ENCODE measurements at places on chromosomes 5 and 9. TPM values are rescaled to one million over a fixed set of nuclear protein-coding genes. Genes with fewer than 3 reads are reported as not detected.

GRCh38 chr9:137502008-137502911, 43.1 kb upstream of the NSMF start:
- peak; percentile 65 for DNase-seq

DNA sequence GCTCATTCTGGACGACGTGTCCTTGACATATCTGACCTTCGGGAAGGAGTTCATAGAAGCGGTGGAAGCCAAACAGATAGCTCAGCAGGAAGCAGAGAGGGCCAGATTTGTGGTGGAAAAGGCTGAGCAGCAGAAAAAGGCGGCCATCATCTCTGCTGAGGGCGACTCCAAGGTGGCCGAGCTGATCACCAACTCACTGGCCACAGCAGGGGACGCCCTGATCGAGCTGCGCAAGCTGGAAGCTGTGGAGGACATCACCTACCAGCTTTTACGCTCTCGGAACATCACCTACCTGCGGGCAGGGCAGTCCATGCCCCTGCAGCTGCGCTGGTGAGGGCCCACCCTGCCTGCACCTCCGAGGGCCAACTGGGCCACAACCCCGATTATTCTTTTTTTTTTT, 41.6 kb upstream of the NAA35 start:
- DNase-seq, result no peak

- no peak for DNase-seq
Observed at GRCh38 chr5:1538741-1539392, 15.1 kb upstream of the LPCAT1 start.

- DNase-seq, result no peak
Observed at GRCh38 chr9:121107029-121107428, 32.3 kb downstream of the CNTRL start.

- no peak for DNase-seq
Observed at GRCh38 chr5:132493241-132493640, 2.7 kb upstream of the IRF1 start.

- peak; percentile 80 for DNase-seq
Observed at GRCh38 chr5:181133610-181134231, 2.8 kb upstream of the OR2V1 start.

DNA sequence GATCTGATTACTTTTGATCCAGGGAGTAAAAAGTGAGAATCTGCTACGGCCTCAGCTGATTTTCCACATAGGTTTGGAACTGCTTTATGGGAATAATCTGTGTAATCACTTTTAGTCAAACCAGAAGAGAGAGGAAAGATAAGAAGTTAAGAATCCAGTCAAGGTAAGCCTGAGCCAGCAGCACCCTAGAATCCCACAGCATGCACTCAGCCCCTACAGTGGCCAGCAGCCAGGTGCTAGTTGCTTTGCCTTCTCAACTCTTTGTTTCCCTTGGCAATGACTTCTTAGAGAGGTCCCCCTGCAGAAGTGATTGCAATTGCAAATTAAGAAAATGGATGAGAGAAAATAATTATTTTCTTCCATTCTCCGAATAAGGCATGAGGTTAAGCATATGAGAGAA, 59.7 kb upstream of the TMED7 start:
- DNase-seq, result no peak

DNA sequence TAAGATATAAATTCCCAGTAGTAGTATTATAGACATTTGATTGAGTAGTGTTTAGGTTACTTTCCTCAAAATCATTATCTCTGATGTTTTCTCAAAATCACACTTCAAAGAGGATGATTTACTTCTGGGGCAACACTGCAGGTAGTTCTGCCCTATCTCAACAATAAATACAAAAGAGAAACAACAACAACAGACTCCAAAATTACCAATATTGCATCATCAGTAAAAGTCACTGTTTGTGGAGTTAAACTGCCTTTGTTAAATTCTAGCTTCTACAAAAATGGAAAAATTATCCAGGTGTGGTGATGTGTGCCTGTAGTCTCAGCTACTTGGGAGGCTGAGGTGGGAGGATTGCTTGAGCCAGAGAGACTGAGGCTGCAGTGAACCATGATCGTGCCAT, 637.6 kb upstream of the ZNF608 start:
- DNase-seq, result no peak

- DNase-seq, result no peak
Observed at GRCh38 chr9:99859243-99859980, 37.7 kb downstream of the NR4A3 start.

DNA sequence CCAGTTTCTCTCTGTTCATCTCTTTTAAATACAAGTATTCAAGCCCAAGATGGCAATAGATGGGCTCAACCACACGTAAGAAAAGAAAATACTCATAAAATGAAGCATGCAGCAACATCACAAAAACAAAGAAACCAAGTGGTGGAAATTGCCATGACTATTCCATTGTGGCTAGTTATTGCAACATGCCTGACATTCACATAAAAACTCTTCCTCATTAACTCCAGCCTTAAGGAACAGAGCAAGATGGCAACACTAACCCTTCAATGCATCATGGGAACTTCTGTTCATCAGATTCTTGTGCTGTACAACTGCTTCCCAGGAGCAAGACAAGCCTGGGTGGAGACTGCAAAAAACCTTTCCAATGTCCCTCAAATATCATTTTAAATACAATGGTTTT, 1.4 kb upstream of the GLIS3 start:
- DNase-seq, result peak; percentile 53

GRCh38 chr5:117623042-117623805, 1048.6 kb upstream of the SEMA6A start:
- DNase-seq, result no peak

DNA sequence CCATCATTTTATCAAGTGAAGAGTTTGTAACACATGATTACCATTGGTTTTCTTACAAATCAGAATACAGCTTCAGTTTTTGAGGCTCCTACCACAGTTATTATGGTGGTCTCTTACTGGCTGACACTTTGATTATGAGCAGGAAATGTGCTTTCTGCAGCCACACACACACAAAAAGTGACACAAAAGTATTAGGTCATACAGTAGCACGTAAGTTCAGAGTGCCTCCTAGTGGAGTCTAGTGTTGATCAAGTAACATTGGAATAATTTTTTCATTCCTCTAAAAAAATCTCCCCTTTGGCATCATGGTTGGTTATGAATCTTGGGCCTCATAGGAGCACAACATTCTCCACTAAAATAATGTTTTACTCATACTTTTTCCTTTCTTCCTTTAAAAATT, 37.6 kb downstream of the PAM start:
- no peak for DNase-seq

- no peak for DNase-seq
Observed at GRCh38 chr5:58273711-58274110, 186.2 kb downstream of the PLK2 start.

GRCh38 chr5:176446884-176447590, 1.1 kb upstream of the FAF2 start:
- no peak for DNase-seq

- DNase-seq, result no peak
Observed at GRCh38 chr5:172591636-172592035, 49.4 kb upstream of the NEURL1B start.

DAB2IP gene
- total RNA-seq, result 59.9 TPM

PCDHGA1 gene
- total RNA-seq, result not detected

CD14 gene
- total RNA-seq, result 0.35 TPM

SHOC1 gene
- not detected for total RNA-seq

SLC23A1 gene
- 1.9 TPM for total RNA-seq

TSSK1B gene
- total RNA-seq, result not detected
